ENCODE measurements at places on chromosomes 16 and 17. TPM values are rescaled to one million over a fixed set of nuclear protein-coding genes. Genes with fewer than 3 reads are reported as not detected.

ABCC3 gene
- total RNA-seq, result 12.5 TPM

PAM16 gene
- 20.2 TPM for total RNA-seq

IL21R gene
- 0.54 TPM for total RNA-seq

ST3GAL2 gene
- 18.9 TPM for total RNA-seq

SLC9A5 gene
- total RNA-seq, result 0.65 TPM

SOST gene
- total RNA-seq, result 0.09 TPM

LGALS9B gene
- total RNA-seq, result not detected

KRT13 gene
- not detected for total RNA-seq

WIPI1 gene
- 78.1 TPM for total RNA-seq

KRT36 gene
- total RNA-seq, result not detected

DYNC1LI2 gene
- total RNA-seq, result 256 TPM

FA2H gene
- total RNA-seq, result not detected

KAT8 gene
- 31.5 TPM for total RNA-seq

SCNN1B gene
- not detected for total RNA-seq

C17orf78 gene
- total RNA-seq, result not detected

DNA sequence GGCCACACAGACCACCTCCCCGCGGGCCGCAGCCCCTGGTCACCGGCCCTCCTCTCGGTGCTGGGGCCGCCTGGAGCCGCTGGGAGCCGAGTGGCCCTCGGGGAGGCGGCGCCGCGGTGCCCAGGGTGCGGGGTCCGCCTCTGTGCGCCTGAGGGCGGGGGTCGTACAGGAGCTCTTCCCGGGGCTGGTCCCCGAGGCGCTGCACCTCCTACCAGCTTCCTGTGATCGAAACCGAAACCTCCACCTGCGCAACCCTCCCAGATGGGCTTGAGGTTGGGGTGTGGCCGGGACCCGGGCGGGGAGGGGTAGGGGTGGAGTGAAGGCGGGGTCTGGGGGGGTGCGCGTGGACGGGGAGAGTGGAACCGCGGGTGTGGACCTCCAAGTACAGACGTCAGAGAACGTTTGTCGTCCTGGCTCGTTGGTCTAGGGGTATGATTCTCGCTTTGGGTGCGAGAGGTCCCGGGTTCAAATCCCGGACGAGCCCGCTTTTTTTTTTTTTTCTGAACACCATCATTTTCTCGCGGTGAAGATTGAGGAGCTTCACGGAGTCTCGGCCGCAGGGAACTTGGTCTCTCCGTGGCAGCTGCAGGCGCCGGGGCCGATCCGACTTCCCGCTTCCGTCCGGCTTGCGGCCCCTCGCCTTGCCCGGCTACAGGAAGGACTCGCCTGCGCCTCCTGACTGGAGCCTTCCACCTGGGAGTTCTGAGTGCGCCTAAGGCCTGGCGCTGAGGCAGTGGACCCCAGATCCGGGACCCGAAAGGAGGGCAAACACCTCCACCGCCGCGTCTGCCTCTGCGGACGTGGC is 23.9 kb downstream of the ZNF213 start:
- DNase-seq, result peak; percentile 79

GRCh38 chr17:20313306-20313705 is 154.0 kb downstream of the LGALS9B start:
- no peak for DNase-seq

DNA sequence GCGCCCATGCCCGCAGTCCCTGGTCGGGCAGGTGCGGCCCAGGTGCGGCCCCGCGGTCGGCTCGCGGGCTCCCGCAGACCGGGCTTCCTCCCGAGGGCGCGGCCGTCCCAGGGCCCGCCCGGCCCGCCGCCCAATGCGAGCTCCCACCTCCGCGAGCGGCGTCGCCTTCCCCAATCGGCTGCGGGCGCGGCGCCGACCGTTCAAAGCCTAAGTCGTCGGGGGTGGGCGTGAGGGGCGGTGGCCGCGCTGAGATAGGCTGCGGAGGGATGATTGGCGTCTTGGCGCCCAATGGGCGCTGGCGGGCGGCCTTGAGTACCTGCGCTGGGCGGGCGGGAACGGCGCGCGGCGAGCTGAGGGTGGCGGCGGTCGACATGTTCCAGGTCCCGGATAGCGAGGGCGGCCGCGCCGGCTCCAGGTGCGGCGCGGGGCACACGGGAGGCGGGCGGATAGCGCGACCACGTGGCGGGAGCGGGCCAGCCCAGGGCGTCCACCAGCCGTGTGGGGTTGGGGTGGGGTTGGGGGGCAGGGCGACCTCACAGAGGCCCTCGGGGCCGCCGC is at the start of gene JPT2:
JPT2 (plus strand) TSS at position 338 of the 558 bp plus-strand sequence; CDS start at position 372, 34 bp downstream.
- DNase-seq, result peak; percentile 93

DNA sequence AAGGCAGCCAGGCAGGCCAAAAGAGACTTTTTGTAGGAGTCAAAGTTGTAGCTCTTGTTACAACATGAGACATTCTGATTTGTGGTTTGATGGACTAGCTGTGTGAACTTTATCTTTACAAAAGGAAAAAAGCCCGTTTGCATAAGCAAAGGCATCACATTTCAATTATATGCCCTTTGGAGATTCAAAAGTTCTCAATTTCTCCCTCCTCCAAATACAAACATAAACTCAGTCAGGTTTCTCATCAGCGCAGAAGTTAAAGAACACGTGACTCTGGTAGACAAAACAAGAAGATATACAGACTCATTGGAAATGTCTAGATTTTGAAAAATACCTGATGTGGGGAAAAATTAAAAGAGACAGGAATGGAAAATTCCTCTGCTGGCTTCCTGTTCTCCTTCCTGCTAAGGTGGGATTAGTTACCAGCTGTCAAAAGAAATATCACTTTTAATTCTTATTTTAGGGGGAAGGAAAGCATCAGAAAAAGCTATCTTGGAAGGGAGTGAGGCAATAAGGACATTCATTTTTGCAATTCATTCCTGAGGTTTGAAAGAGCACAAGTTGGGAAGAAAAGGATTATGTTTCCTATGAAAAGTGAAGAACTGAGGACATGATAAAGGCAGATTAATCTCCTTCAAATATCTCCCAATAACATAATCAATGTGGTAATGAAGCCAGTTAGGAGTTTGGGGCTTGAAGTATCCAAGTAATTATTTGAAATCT is 4.6 kb upstream of the KCNJ16 start:
- DNase-seq, result no peak

DNA sequence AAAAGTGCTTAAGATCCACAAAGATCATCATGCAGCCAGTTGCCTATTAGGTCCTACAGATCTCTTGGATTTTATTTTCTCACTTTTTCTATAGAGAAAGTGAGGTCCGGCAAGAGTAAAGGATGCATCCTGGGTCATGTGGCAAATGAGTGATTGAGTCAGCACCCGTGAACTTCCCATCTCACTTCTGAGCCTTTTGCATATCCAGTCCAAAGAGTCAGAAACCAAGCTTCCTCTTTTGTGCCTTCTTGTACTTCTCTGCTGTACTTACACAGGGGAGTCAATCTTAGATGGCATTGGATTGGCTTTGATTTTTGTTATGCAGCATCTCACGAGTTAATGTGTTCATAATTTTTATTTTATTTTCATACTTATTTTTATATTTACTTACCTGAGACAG is 114.2 kb upstream of the IRX5 start:
- DNase-seq, result no peak

- no peak for DNase-seq
Observed at GRCh38 chr16:4873091-4873490, 25.8 kb downstream of the UBN1 start.

GRCh38 chr17:14297161-14297851 is 3.6 kb upstream of the HS3ST3B1 start:
- peak; percentile 64 for DNase-seq

DNA sequence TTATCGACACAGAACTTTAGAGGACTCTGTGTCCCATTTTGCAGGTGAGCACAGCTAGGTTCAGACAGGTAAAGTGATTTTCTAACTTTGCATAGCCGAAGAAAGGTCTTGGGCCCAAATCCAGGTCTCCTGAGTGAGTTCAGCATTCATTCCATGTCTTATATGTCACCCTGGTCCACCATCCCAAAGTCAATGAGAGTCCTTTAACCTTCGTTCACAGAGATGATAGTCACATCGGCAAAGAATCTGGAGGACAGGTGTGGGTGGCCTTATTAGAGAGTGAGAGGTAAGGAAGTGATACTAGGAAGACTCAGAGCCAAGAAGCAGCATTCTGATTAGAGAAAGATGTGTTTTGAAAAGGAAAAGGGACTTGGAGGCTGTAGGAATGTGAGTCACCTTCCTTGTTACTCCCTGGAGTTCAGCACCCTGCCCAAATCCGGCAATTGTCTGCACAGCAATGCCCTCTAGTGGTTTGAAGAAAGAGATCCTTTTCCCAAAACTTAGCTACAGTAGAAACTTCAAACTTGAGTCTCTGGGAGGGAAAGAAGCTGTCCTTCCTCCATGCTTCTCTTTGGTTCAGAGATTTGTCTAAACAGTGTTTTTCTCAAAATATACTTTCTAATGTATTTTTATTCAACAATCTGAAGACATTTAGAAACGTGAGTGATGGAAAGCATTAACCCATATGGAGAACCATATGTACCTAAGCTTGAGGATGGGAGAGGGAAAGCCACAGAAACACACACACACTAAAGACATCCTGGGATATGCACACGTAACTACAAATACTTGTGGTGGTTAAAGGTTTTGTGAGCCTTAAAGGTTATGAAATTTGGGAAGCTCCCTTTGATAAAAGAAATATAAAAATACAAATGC is 96.4 kb upstream of the SHISA6 start:
- peak; percentile 6 for DNase-seq

GRCh38 chr16:6375465-6376075 is 957.1 kb upstream of the RBFOX1 start:
- DNase-seq, result no peak

DNA sequence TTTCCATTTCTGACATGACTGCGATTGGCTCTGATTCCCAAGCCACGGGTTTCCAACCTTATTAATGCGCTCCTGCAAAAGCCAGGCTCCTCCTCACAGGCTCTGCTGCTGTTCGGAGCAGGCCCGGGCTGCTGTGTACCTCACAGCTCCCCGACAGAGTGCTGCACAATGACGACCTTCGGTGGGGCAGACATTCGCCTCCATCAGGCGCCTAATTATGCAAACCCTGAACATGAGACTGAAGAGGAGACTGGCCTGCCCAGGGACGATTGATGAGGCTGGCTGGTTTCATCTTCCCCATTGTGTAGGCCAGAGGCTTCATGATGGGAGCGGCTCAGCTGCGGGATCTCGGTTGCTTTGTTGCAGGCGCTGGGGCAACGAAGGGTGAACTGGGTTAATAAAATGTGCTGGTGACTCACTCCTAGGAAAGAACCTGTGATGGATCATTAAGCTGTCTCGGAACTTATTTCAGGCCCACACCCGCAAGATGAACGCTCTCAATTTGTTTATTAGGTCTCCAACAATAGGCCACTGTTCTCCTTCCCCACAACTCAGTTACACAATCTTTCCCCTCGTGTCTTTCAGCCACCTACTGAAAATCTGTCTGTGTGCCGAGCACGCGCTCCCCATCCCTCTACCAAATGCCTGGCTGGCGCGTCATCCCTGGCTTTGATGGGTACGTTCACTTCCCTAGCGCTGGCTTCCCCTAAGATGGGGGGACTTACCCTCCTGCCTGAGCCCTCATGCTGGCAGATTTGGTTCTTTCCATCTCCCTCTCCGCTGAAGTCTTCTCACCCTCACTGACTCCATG is 27.2 kb upstream of the TOB1 start:
- DNase-seq, result no peak

DNA sequence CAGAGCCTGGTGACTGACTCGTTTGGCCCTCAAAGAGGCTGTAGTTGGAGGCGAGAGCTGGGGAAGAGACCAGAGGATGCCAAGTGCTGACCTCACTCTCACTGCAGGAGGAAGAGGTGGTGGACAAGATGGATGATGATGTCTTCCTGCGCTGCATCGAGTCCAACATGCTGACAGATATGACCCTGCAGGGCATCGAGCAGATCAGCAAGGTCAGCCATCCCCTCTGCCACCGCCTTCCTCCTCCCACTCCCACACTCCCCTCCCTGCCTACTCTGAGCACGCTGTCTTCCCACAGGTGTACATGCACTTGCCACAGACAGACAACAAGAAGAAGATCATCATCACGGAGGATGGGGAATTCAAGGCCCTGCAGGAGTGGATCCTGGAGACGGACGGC is 26.9 kb downstream of the POLR2A start:
- peak; percentile 31 for DNase-seq

- DNase-seq, result peak; percentile 25
Observed at GRCh38 chr16:13036600-13036999, 135.2 kb downstream of the SHISA9 start.

GRCh38 chr16:4675864-4676786 is 17.2 kb upstream of the NUDT16L1 start:
- DNase-seq, result no peak

DNA sequence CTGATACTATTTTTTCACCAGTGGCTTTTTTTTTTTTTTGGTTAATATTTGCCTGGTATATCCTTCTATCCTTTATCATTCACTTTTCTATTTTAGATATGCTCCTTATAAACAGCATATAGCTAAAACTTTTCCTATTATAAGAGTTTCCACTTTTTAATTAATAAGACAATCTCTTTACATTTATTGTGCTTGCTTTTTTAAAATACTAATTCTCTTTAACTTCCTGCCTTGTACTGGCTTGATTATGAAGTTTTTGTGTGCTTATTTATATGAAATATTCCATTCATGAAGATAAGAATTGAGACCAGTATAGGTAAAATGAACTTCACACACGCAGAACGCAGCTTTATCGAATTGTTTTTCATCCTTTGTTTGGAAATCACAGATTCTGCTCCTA is 9.0 kb upstream of the CDRT15 start:
- DNase-seq, result no peak

- peak; percentile 39 for DNase-seq
Observed at GRCh38 chr16:87490096-87490798, 2.6 kb downstream of the ZCCHC14 start.

- DNase-seq, result peak; percentile 2
Observed at GRCh38 chr17:55237268-55237667, 27.5 kb upstream of the HLF start.

DNA sequence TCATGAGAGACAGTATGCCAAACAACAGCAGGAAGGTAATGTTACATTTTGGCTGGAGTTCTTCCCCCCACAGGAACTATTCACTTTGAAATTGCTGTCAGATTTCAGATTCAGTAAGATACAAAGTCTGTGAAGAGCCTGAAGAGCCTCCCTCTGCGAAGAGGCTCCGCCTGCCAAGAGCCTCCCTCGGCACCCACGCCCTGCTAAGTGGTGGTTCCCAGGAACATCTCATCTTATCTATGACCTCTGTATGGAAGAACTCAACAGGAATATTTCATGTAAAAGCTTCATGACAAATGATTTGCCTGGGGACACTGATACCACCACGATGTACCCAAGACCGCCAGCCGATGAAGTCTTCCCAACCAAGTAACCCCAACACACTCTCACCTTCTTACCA is 3.2 kb downstream of the ZC3H7A start:
- DNase-seq, result peak; percentile 27

GRCh38 chr16:29808219-29808900 is 2.0 kb downstream of the MAZ start:
- no peak for DNase-seq

- DNase-seq, result peak; percentile 65
Observed at GRCh38 chr17:61285526-61286320, 113.9 kb upstream of the TBX2 start.

- DNase-seq, result no peak
Observed at GRCh38 chr16:68384288-68385161, 63.8 kb downstream of the SMPD3 start.

DNA sequence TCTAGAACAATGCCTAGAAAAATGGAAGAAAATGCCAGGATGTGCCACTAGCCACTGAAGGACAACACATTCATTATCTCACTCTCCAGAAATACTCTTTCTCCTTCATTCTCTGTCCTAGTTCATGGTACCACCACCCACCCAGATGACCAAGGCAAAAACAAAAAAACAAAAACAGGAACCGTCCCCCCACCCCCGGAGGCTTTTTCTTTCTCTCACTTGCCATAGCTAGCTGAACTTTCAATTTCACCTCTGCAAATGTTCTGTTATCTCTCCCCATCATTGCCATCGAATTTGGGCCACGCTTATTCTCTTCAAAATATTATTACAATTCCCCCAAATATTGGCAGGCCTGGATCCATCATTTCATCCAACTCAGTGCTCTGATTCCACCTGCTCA is 49.0 kb downstream of the SOX9 start:
- no peak for DNase-seq

Measured in fibroblast of the aortic adventitia (primary cell).